Bronchial epithelial cell (primary cell): ENCODE measurements at places on chromosomes 11 and 22. TPM values are rescaled to one million over a fixed set of nuclear protein-coding genes. Genes with fewer than 3 reads are reported as not detected.

Gene BCO2
- 1.0 and 2.1 TPM in 2 replicates for total RNA-seq

Gene MYBPC3
- total RNA-seq, result under 0.01 TPM in 1 of 2 replicates, not detected in the other

Gene KDM4E
- not detected in 2 replicates for total RNA-seq

Gene SEZ6L
- total RNA-seq, result not detected in 2 replicates

Gene C22orf42
- not detected in 2 replicates for total RNA-seq

Gene SYT13
- not detected in 2 replicates for total RNA-seq

Gene MYEOV
- 0.26 and 0.38 TPM in 2 replicates for total RNA-seq

Gene ZC3H7B
- 14.5 and 21.9 TPM in 2 replicates for total RNA-seq

Gene FOLH1
- 0.26 TPM in 1 of 2 replicates, not detected in the other for total RNA-seq

Gene DDI1
- not detected in 2 replicates for total RNA-seq

Gene CHRM4
- not detected in 2 replicates for total RNA-seq

Gene CASP5
- 6.9 TPM in 1 of 2 replicates, not detected in the other for total RNA-seq

Gene MAML2
- 1.3 TPM in 2 replicates for total RNA-seq

Gene MS4A12
- total RNA-seq, result not detected in 2 replicates
